Activated CD8-positive, alpha-beta T cell treated with anti-CD3 and anti-CD28 coated beads for 36 hours (primary cell): ENCODE measurements at places on chromosomes 7 and 10. TPM values are rescaled to one million over a fixed set of nuclear protein-coding genes. Genes with fewer than 3 reads are reported as not detected.

SLC26A5 gene
- not detected for total RNA-seq

GRCh38 chr7:99128076-99128950 is 15.6 kb downstream of the SMURF1 start:
- H3K27ac ChIP-seq, result no peak overlapping the region
- no peaks in the 10 kb centered on the region for H3K27me3 ChIP-seq
- no peak for DNase-seq
- no peak overlapping the region for H3K4me3 ChIP-seq
- H3K36me3 ChIP-seq, result no peaks in the 10 kb centered on the region
- H3K4me1 ChIP-seq, result peaks cover 37% of the 10 kb centered on the region

- H3K36me3 ChIP-seq, result no peaks in the 10 kb centered on the region
- H3K4me3 ChIP-seq, result no peak overlapping the region
- no peak overlapping the region for H3K27ac ChIP-seq
- no peak for DNase-seq
- peaks cover 52% of the 10 kb centered on the region for H3K27me3 ChIP-seq
- peaks cover 6% of the 10 kb centered on the region for H3K4me1 ChIP-seq
Measured at GRCh38 chr7:76231071-76231470, 29.4 kb downstream of the SRRM3 start.

GRCh38 chr10:96833220-96834001 is 1.3 kb downstream of the LCOR start:
- peaks cover 57% of the 10 kb centered on the region for H3K4me1 ChIP-seq
- no peaks in the 10 kb centered on the region for H3K27me3 ChIP-seq
- H3K36me3 ChIP-seq, result peaks cover 17% of the 10 kb centered on the region

DNA sequence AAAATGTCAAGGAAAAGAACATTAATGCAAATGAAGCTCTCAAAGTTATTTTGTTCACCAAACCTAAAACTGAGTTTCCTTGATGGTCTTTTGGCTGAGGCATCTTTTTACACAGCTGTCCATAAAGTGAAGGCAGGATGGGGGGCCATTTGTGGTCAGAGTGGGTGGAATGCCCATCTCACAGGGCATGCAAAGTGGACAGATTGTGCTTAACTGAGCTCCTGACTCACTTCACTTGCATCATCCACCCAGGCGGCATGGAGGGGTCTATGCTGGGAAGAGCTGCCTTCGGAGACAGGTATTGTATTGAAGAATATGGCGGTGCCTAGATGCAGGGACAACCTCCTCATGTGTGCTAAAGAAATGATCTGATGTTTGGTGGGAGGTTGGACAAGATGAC is 905.3 kb downstream of the KCNMA1 start:
- no peaks in the 10 kb centered on the region for H3K4me1 ChIP-seq
- H3K27ac ChIP-seq, result no peak overlapping the region
- no peaks in the 10 kb centered on the region for H3K36me3 ChIP-seq
- no peak overlapping the region for H3K4me3 ChIP-seq

DNA sequence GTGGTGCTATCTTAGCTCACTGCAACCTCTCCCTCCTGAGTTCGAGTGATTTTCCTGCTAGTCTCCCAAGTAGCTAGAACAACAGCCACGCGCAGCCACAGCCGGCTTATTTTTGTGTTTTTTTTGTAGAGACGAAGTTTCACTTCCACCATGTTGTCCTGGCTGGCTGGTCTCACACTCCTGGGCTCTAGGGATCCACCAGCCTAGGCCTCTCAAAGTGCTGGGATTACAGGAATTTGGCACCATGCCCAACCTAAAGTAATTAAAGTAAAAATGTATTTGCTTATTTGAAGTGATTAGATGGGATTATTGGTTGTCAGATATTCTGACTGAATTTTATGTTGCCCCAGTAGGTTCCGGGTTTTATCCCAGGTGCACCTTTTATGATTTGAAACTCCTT is 22.7 kb downstream of the LUC7L2 start:
- H3K36me3 ChIP-seq, result peaks cover 29% of the 10 kb centered on the region
- H3K4me1 ChIP-seq, result peaks cover 5% of the 10 kb centered on the region
- DNase-seq, result no peak
- H3K4me3 ChIP-seq, result no peak overlapping the region

NT5C3A gene
- total RNA-seq, result 37.7 TPM

EPHA1 gene
- total RNA-seq, result 2.8 TPM

- H3K36me3 ChIP-seq, result no peaks in the 10 kb centered on the region
- DNase-seq, result no peak
- no peaks in the 10 kb centered on the region for H3K27me3 ChIP-seq
- H3K27ac ChIP-seq, result no peak overlapping the region
- H3K4me1 ChIP-seq, result no peaks in the 10 kb centered on the region
- H3K4me3 ChIP-seq, result no peak overlapping the region
Measured at GRCh38 chr7:4132221-4132620, 549.9 kb upstream of the FOXK1 start.

NUTM2A gene
- total RNA-seq, result 0.22 TPM

DNA sequence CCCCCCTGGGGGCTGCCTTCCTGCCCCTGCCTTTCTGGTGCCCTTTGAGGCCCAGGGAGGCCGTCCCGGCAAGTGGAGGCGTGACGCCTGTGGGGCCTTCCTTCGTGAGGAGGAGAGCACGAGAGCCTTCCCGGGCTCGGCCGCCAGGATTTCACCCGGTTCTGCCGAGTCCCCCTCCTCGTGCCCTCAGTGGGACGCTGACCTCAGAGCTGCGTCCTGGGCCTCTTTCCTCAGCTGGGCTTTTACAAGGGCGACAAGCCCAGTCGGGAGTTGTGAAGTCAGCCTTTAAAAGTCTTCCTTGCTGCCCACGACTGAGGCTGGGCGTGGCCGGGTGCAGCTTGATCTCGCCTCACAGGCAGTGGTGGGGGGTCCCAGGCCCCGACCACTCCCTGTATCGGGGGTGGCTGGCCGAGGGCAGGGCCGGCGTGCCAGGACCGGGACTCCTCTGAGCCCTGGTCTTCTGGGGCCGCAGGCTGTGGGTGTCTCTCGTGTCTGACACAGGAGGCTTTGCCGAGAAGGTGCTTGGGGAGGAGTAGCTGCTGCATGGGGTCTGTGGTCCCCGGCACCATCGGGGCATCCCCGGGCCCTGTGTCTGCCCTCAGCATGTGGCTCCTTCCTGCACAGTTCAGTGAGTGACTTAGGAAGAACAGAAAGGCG is 41.8 kb downstream of the FAM20C start:
- DNase-seq, result no peak
- no peak overlapping the region for H3K4me3 ChIP-seq
- H3K36me3 ChIP-seq, result no peaks in the 10 kb centered on the region
- H3K4me1 ChIP-seq, result no peaks in the 10 kb centered on the region
- H3K27me3 ChIP-seq, result peaks cover 3% of the 10 kb centered on the region
- H3K27ac ChIP-seq, result no peak overlapping the region

GRCh38 chr7:127527561-127527960 is 57.8 kb downstream of the GCC1 start:
- H3K36me3 ChIP-seq, result no peaks in the 10 kb centered on the region
- H3K27ac ChIP-seq, result no peak overlapping the region
- no peak for DNase-seq
- peaks cover 24% of the 10 kb centered on the region for H3K27me3 ChIP-seq
- no peaks in the 10 kb centered on the region for H3K4me1 ChIP-seq

GRCh38 chr7:106063024-106063423 is 49.1 kb downstream of the SYPL1 start:
- no peak for DNase-seq
- H3K27me3 ChIP-seq, result no peaks in the 10 kb centered on the region
- H3K4me3 ChIP-seq, result no peak overlapping the region
- peaks cover 42% of the 10 kb centered on the region for H3K4me1 ChIP-seq

DNA sequence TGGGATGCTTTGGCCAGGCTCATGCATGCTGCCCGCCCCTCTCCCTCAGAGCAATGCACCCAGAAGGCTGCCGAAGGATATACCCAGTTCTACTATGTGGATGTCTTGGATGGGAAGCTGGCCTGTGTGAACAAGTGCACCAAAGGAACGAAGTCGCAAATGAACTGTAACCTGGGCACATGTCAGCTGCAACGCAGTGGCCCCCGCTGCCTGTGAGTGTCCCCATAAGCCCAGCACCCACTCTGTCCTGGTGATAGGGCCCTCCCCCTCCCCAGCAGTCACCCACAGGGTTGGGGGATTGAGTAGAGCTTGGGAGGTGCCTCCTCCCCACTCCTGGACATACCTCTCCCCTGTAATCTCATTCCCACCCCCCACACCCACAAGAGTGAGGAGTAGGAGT is 7.0 kb upstream of the MUC17 start:
- H3K27ac ChIP-seq, result no peak overlapping the region
- H3K4me1 ChIP-seq, result peaks cover 12% of the 10 kb centered on the region
- H3K4me3 ChIP-seq, result no peak overlapping the region
- H3K27me3 ChIP-seq, result no peaks in the 10 kb centered on the region
- no peak for DNase-seq

DNA sequence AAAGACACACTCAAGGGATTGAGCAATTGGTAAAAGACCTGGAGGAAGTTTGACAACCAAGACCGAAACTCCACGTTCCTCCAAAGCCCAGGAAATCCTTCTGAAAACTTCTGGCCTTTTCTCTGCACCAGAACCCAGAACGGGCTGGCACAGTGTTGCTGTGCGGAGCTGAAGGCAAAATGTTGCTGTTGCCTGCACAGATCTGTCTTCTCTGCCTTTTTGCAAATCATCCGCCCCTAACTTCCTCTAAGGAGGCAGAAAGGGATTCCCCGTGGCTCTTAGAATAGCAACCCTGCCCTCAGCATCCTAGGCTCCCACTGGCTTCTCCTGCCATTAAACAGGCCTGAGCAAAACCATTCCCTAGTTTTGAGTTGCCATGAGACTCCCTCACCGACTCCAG is 44.9 kb downstream of the FIGNL1 start:
- peaks cover 95% of the 10 kb centered on the region for H3K4me1 ChIP-seq
- peaks cover 48% of the 10 kb centered on the region for H3K36me3 ChIP-seq
- peak overlapping the region; percentile 76 for H3K27ac ChIP-seq
- no peak overlapping the region for H3K4me3 ChIP-seq
- no peak for DNase-seq

DNA sequence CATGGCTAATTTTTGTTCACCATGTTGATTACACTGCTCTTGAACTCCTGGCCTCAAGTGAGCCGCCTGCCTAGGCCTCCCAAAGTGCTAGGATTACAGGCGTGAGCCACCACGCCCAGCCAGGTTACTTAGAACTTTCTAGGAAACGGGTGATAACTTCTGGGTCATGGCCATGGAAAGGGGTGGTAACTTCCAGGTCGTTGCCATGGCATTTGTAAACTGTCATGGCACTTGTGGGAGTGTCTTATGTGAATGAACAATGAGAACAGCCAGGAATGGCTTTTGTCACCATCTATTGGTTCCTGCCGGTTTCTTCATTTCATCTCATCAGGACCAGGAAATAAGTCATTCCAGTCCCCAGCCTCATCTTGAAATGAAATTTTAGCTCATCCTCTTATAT is 120.9 kb downstream of the SLC16A9 start:
- H3K4me1 ChIP-seq, result no peaks in the 10 kb centered on the region
- peaks cover 2% of the 10 kb centered on the region for H3K27me3 ChIP-seq
- H3K27ac ChIP-seq, result no peak overlapping the region
- no peak for DNase-seq
- H3K36me3 ChIP-seq, result no peaks in the 10 kb centered on the region

DNA sequence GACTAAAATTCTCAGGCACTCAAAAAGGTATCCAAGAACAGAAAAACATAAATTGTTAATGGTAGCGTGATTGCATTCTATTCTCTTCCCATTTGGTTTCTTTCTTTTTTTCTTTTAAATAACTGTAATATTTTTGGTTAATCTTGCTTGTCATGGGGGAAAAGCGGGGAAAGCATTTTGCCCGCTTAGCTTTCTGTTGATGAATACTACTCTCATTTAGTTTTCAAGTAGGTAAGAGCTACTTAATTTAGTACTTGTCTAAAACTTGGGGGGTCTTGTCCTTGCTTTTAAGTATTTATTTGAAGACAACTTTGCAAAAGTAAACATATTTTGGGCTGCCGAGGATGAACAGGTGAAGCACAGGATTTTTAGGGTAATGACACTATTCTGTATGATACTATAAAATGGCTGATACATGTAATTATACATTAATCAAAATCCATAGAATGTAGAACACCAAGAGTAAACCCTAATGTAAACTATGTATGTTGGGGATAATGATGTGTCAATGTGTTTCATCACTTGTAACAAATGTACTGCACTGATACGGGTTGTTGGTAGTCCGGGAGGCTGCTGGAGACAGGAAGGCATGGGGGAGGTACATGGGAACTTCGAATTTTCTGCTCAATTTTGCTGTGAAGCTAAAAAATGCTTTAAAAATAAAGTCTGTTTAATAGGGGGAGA is 1.7 kb downstream of the TES start:
- peak overlapping the region; percentile 97 for H3K27ac ChIP-seq
- peak overlapping the region; percentile 97 for H3K4me3 ChIP-seq
- no peaks in the 10 kb centered on the region for H3K27me3 ChIP-seq
- H3K36me3 ChIP-seq, result peaks cover 23% of the 10 kb centered on the region
- no peak for DNase-seq
